ENCODE measurements at places on chromosomes 13 and 19. TPM values are rescaled to one million over a fixed set of nuclear protein-coding genes. Genes with fewer than 3 reads are reported as not detected.
A peak's percentile ranks its signal among the peaks of the same experiment; 100 is the strongest.

- DNase-seq = no peak
Observed at GRCh38 chr19:48883726-48884125, 11.5 kb downstream of the PPP1R15A start.

DNA sequence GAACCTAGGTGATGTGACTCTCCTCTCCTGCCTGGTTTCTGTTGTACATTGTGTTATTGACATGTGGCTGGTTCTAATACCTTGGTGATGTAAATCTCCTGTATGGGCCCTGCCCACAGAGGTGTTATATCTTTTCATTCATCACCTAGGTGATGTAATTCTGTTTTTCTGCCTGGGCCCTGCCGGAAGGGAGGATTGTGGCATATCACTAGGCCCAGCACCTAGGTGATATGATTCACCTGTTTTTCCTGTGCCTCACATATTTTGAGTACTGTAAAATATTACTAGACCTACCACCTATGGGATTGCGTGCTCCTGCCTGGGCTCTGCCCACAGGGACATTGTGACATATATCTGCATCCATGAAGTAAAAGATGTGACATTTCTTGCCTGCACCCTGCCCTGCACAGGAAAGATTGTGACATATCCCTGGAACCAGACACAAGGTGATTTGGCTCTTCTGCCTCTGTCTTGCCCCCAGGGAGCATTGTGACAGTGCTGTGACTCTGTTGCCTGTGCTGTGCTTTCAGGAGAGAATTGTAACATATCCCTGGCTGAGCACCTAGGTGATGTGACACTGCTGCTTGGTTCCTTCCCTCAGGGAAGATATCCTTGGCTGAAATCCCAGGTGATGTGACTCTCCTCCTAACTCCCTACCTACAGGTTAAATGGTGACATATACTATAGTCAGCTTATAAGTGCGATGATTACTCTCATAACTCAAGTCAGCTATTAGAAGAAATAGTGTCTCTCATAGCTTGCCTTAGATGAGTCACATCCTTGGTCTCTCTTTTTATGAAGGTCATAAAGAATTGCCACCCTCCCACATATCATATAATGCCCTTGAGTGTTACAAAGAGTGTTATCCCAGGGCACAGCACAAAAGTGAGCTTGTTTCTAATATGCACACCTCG lies 13.3 kb upstream of the ZNF681 start:
- no peak for DNase-seq

GRCh38 chr19:50792272-50793250 lies 2.3 kb downstream of the ACP4 start:
- DNase-seq = no peak

- peak; percentile 3 for DNase-seq
Observed at GRCh38 chr19:11064831-11065303, 24.4 kb upstream of the LDLR start.

DNA sequence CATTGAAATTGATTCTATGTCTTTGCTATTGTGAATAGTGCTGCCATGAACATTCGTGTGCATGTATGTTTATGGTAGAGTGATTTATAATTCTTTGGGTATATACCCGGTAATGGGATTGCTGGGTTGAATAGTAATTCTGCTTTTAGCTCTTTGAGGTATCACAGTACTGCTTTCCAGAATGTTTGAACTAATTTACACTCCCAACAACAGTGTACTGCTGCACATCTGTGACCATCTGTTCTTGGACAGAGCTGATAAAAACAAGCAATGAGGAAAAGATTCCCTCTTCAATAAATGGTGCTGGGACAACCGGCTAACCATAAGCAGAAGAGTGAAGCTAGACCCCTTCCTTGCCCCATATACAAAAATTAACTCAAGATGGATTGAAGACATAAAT lies 231.0 kb downstream of the MYO16 start:
- DNase-seq = no peak

DNA sequence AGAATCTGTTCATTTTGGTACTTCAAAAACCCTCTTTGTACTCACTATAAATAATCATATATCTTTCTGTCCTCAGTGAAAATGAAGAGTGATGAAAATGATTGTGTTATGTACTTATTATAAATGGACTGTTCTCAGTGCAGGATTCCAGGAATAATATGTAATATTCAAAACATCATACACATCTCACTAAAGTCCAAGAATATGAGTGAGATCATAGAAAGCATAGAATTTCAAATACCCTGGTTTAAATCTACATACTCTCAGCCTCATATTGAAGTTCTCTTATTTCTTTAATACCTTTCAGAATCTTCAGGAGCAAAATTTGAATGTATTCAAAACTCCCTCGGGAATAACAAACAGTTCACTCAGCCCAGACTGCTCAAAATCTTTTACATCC lies 868.0 kb downstream of the SLITRK6 start:
- no peak for DNase-seq

GRCh38 chr19:17454576-17455071 lies 6.1 kb downstream of the NXNL1 start:
- no peak for DNase-seq

Gene POU2F2
- not detected for total RNA-seq

Gene GRK1
- not detected for total RNA-seq

Gene ZNF486
- not detected for total RNA-seq

Gene TNNT1
- total RNA-seq = 25.1 TPM

All from NCI-H460 (cell line).